Neural cell (in vitro differentiated cells): ENCODE measurements at places on chromosomes 1 and 21. TPM values are rescaled to one million over a fixed set of nuclear protein-coding genes. Genes with fewer than 3 reads are reported as not detected.

LEMD1 gene
- polyA plus RNA-seq, result 62.8 and 67.6 TPM in 2 replicates

IFI44 gene
- polyA plus RNA-seq, result not detected in 2 replicates

VHLL gene
- polyA plus RNA-seq, result 1.4 and 1.8 TPM in 2 replicates

AMPD1 gene
- not detected in 2 replicates for polyA plus RNA-seq

SMCP gene
- polyA plus RNA-seq, result not detected in 2 replicates

LCE6A gene
- polyA plus RNA-seq, result not detected in 2 replicates

DNM3 gene
- polyA plus RNA-seq, result 33.2 and 37.1 TPM in 2 replicates

RGS4 gene
- polyA plus RNA-seq, result 0.86 and 1.6 TPM in 2 replicates

CHRM3 gene
- 0.16 and 0.34 TPM in 2 replicates for polyA plus RNA-seq

BSND gene
- polyA plus RNA-seq, result not detected in 2 replicates
